Activated CD4-positive, alpha-beta T cell treated with anti-CD3 and anti-CD28 coated beads for 24 hours (primary cell): ENCODE measurements at places on chromosomes 12 and 14.

DNA sequence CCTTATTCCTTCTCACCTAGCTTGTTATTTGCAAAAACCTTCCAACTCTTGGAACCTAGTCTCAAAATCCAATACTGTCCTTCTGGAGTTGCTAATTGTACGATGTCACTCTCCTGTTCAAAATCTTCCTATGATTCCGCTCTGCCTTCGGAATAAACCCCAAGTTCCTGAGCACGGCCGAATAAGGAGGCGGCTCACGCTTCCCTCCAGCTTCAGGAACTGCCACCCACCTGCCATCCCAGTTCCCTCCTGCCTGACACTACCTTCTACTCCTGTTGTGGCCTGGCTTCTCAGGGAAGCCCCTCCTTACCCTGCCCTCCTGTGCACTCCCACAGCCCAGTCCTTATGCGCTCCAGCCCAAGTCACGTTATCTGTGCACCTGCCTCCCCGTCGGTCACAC is 73.2 kb downstream of the SETD3 start:
- DNase-seq: no peak

GRCh38 chr12:27331291-27331926 is 1.2 kb upstream of the BMAL2 start:
- no peak for DNase-seq

GRCh38 chr12:56332512-56333196 is 1.1 kb downstream of the PAN2 start:
- DNase-seq: no peak

DNA sequence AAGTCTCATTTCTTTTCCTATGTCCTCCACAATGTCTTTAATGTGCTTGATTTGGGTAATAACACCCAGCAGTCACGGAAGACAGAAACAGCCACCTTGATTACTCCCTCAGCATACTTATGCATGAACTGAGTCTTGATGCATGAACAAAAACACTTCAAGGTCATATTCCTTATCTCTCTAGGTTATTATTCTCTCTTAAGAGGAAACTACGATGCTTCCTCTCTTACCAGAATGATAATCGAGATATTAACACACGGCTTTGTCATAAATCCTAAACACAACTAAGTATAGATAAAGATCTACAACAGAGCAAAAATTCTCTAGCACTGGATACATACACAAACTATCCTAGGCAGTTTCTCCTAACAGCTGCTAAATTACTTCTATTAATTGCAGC is 583.5 kb upstream of the ATP2B1 start:
- no peak for DNase-seq

GRCh38 chr14:100287202-100287997 is 18.8 kb downstream of the SLC25A29 start:
- no peak for DNase-seq

DNA sequence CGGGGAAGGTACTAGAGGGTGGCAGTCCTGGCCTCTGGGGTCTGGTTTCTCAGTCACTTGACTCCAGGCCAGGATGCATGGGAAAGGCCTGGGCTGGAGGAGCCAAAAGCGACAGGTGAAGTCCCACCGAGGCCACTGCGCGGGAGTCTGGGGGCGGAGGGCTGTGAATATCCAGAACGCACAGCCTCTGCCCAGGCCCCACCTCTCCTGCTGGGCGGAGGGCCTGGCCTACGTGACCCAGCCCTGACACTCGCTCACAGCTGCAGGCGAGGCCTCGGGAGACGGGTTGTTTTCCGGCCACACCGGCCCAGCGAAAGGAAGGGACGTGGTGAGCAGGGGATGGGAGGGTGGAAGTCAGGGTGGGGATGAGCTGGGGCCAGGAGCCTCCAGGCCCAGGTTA is 91.2 kb downstream of the RFLNA start:
- no peak for DNase-seq

DNA sequence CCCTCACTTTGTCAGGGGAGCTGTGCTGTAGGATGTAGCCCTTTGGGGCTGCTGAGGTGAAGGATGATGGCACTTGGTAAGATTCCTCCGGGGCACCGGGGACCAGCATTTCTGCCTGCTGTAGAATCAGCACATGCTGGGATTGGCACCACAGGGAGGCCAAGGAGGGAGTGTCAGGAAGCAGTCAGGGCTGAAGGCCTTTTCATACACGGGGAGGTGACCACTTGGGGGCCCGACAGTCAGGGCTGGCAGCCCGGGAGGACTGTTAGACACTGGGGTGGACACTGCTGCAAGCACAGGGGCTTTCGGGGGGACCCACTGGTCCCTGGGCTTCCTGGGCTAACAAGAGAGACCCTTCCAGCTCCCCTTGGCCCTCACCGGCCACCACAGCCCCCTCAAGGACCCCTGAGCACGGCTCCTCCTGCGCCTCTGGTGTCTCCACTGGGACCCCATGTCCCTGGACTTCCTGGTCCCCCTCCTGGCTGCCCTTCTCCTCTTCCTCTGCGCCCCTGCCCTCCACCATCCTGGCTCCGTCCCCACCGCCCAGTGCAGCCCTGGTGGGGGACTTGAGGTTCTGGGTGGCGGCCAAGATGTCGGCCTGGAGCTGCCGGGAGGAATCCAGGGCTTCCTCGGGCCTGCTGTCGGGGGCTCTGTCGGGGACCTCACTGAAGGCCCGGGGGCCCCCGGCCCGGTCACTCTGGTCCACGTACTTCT is 6.5 kb downstream of the TMEM119 start:
- no peak for DNase-seq
